Aorta (tissue), 5 donors: ENCODE measurements at places on chromosomes 2 and 18. TPM values are rescaled to one million over a fixed set of nuclear protein-coding genes. Genes with fewer than 3 reads are reported as not detected.

- H3K27ac ChIP-seq: no peak overlapping the region
- no peak overlapping the region for H3K4me3 ChIP-seq
- no peak for DNase-seq
- H3K4me1 ChIP-seq: no peaks in the 10 kb centered on the region
- no peaks in the 10 kb centered on the region for H3K36me3 ChIP-seq
These were observed 298.4 kb upstream of the ZNF521 start for GRCh38 chr18:25650201-25650941.

DNA sequence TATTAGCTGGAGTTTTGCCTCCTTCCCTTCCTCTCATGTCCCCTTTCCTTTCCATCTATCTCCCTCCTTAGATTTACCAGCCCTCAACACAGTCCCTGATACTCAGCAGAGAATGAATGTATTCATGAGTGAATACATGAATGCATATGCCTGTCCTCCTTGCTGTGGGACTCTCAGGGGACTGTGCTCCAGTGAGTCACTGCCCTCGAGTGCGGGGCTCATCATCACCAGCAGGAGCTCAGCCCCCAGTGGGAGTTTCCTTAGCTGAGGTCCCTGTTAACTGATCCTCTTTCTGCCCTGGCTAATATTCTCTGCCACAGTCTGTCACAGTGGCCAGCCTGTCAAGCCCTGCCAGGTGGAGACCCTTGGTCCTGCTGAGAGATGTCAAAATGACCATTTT is 104.9 kb upstream of the LHCGR start:
- no peaks in the 10 kb centered on the region for H3K4me1 ChIP-seq
- H3K27me3 ChIP-seq: no peaks in the 10 kb centered on the region
- H3K27ac ChIP-seq: no peak overlapping the region
- DNase-seq: no peak

DSG1 gene
- total RNA-seq: not detected

DNA sequence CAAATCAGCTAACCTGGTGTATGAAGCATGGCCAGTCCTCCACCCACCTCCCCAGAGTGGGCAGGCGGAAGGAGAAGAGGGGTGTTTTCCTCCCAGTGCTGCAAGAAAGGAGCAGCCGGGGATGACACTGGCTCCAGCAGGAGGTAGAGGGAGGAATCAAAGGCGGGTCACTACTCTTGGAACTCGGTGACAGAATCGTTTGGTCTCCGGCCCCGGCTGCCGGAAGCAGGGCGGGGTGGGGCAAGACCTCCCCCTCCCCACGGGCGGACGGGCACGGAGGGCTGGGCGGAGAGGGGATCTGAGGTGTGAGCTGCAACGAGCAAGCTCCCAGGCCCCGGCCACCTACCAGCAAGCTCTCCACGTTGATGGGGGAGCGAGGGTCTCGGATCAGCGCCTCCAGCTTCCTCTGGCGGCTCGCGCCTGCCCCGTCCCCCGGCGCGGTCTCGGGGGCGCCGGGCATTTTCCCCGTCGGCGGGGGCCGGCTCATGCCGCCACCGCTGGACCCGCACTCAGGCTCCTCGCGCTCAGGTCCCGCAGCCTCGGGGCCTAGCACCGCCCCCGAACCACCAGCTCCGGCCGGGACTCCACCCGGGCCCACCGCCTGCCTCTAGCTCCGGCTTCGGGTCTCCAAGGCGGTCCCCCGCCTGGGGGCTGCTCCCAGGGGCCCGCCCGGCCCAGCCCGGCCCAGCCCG is 640 bp downstream of the ROCK2 start:
- no peaks in the 10 kb centered on the region for H3K27me3 ChIP-seq
- H3K4me3 ChIP-seq: peak overlapping the region; percentile 94
- H3K4me1 ChIP-seq: no peaks in the 10 kb centered on the region
- H3K36me3 ChIP-seq: no peaks in the 10 kb centered on the region
- H3K27ac ChIP-seq: peak overlapping the region; percentile 94
- peak; percentile 84 for DNase-seq

OR6B2 gene
- total RNA-seq: not detected

PPP1R1C gene
- total RNA-seq: 1.6 TPM

DNA sequence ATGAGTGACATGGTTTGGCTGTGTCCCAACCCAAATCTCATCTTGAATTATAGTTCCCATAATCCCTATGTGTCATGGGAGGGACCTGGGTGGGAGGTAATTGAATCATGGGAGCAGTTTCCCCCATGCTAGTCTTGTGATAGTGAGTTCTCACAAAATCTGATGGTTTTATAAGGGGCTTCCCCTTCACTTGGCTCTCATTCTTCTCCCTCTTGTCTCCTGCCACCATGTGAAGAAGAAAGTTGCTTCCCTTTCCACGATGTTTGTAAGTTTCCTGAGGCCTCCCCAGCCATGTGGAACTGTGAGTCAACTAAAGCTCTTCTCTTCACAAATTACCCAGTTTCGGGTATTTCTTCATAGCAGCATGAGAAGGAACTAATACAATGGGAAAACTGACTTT is 14.0 kb downstream of the DNAH7 start:
- no peaks in the 10 kb centered on the region for H3K36me3 ChIP-seq
- DNase-seq: no peak

GRCh38 chr2:95270541-95271081 is 3.6 kb upstream of the PROM2 start:
- DNase-seq: peak; percentile 63
- no peaks in the 10 kb centered on the region for H3K36me3 ChIP-seq
- H3K27me3 ChIP-seq: no peaks in the 10 kb centered on the region
- no peak overlapping the region for H3K27ac ChIP-seq

- DNase-seq: no peak
- H3K4me3 ChIP-seq: no peak overlapping the region
- H3K27me3 ChIP-seq: no peaks in the 10 kb centered on the region
- H3K27ac ChIP-seq: no peak overlapping the region
These were observed 37.3 kb downstream of the RHOB start for GRCh38 chr2:20484034-20484617.

DNA sequence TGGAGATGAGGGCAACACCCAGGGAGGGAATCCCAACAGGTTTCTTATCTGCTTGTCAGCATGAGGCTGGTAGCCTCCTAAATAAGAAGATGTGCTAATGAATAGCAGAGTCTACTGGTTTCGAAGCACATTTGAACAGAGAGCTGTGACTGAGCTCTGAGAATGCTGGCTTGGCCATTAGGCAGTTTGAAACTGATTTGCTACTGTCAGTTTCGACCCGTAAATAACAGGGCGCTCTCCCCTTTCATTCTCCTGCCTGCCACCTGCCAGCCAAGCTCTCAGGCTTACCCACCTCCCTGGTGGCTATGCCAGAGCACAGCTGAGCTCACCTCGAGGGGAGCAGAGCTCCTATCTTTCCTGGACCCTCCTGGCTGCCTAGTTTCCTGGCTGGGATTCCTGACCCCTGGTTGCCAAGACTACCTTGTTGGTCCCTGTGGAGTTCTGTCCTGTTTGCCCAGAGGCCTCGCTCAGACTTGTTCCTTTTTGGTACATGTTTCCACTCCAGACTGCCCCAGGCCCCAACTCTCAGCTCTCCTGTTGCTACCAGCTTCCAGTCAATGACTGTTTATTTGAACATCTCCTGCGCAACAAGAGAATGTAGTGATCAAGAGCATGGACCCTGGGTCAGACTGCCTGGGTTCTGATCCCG is 102.3 kb upstream of the ALPP start:
- no peak for DNase-seq
- no peak overlapping the region for H3K27ac ChIP-seq
- no peaks in the 10 kb centered on the region for H3K36me3 ChIP-seq
- no peaks in the 10 kb centered on the region for H3K4me1 ChIP-seq

SCTR gene
- total RNA-seq: not detected

- H3K27me3 ChIP-seq: no peaks in the 10 kb centered on the region
- no peak overlapping the region for H3K4me3 ChIP-seq
These were observed 47.3 kb downstream of the ROCK1 start for GRCh38 chr18:21064347-21064746.

- H3K4me3 ChIP-seq: no peak overlapping the region
- H3K27ac ChIP-seq: no peak overlapping the region
- no peaks in the 10 kb centered on the region for H3K4me1 ChIP-seq
- H3K27me3 ChIP-seq: no peaks in the 10 kb centered on the region
These were observed 342.6 kb downstream of the CTNNA2 start for GRCh38 chr2:79855264-79856006.
